ENCODE measurements at places on chromosomes 7 and 10.

- no peak for DNase-seq
These were observed 26.5 kb downstream of the BTRC start for GRCh38 chr10:101380353-101381017.

- no peak for DNase-seq
These were observed 9.2 kb downstream of the INPP5A start for GRCh38 chr10:132546567-132547420.

DNA sequence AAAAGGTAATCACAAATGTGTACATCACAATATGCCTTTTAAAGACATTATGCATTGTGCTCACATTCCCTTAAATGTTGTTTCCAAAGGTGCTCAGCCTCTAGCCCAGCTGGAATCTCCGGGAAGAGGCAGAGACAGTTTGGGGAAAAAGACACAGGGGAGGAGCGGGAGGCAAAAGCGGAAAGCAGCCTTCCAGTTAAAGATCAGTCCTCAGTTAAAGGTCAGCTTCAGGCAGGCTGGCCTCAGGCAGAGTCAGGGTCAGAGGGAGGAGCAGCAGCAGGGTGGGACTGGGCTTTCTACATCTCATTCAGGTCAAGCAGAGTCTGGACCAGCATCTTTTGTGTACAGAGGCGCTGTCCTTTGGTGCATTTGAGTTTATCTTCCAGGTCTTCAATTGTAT is 18.6 kb downstream of the ST7 start:
- DNase-seq = no peak

DNA sequence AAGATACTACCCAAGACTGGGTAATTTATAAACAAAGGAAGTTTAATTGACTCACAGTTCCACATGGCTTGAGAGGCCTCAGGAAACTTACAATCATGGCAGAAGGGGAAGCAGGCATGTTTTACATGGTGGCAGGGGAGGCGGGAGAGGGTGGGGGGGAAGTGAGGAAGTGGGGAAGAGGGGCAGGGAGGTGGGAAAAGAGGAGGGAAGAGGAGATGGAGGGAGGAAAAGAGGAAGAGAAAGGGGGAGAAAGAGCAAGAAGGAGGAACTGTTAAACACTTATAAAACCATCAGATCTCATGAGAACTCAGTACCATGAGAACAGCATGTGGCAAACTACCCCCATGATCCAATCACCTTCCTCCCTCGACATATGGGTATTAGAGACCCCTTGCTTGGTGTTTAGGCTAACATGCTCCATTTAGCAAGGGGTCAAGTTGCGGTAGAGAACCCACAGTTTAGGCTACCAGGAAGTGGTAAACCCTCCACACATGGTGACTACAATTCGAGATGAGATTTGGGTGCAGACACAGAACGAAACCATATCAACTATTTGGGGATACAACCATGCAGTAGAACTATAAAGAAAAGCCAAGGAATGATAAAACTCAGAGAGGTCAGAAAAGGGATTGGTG is 3.5 kb upstream of the LMBR1 start:
- DNase-seq = no peak

DNA sequence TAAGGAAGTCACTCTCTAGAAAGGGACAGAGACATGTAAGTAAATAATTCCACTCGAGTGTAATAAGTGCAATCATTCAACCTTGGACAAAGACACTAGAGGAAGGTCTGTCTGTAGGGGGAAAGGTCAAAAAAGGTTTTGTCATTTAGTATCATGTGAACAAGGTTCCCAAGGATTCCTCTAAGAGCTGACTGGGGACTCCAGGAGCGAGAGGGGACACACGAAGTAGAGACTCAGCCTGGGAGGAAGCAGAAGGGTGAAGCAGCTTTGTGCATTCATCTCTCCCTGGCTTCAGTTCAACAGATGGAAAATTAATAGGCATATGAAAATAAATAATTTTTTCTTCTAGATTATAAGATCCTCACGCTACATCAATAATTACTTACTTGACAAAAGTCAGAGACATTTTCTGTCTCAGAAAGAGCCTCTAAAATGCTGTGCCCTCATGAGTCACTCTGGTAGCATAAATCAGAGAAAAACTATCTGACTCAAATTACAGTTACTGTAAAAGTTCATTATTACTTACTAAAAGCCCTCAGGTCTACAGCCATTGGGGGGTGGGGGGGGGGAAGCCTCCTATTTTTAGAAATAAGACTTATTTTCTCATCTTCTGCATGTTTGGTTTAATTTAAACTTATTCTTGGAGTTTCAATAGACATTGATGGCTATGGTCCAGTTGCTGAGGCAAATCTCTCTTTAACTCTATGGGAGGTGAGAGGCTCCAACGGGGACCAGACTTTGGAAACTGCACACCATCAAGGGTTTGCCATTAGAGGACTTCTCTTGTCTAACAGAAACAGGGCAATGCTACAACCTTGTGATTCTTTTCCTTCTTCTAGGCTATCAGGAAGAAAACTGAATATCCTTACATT is 275.1 kb upstream of the KLF14 start:
- peak; percentile 42 for DNase-seq

DNA sequence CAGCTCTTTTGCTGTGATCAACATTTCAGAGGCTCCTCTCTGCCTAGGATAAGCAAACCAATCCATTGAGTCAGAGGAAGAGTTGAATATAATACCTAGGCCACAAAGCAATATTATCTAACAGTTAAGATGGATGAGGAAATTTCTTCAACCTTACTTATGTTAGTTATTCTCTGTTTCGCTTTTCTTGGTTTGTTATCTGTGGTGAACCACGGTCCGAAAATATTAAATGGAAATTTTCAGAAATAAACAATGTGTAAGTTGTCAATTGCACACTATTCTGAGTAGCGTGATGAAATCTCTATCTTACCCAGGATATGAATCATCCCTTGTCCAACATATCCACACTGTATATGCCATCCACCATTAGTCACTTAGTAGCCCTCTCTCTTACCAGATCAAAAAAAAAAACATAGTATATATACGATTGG is 1.5 kb upstream of the HTR7 start:
- DNase-seq = no peak

Data from CD4-positive, alpha-beta T cell treated with Interleukin-4 for 4 hours (primary cell).